ENCODE measurements at places on chromosomes 11 and 22.

GRCh38 chr11:19651028-19651427 is 61.6 kb upstream of the NAV2 start:
- DNase-seq: no peak

- DNase-seq: no peak
Observed at GRCh38 chr22:36324414-36324813, 63.4 kb downstream of the MYH9 start.

- no peak for DNase-seq
Observed at GRCh38 chr11:57160665-57161064, 21.1 kb upstream of the LRRC55 start.

- no peak for DNase-seq
Observed at GRCh38 chr11:60739114-60739513, 14.6 kb downstream of the MS4A18 start.

- no peak for DNase-seq
Observed at GRCh38 chr11:103936059-103936458, 100.4 kb upstream of the DDI1 start.

DNA sequence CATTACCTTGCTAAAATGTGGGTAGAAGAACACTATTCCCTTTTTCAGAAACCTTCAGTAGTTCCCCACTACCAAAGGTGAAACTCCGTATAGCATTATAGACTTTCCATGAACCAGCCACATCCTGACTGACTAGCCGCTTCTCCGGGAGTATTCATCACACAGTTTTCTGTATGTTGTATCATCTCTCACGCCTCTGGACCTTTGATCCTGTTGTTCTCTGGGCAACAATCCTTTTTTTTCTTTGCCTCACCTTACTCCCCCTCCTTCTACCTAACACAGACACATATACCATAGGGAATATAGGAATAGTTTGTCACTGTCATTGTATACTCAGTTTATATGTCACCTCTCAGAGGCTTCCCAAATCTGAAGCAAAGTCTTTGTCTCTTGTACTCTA is 20.8 kb downstream of the ZC3H12C start:
- DNase-seq: no peak

- DNase-seq: no peak
Observed at GRCh38 chr11:78147807-78148206, 8.4 kb upstream of the ALG8 start.

GRCh38 chr11:117834838-117835443 is 10.4 kb upstream of the FXYD2 start:
- DNase-seq: peak; percentile 21

DNA sequence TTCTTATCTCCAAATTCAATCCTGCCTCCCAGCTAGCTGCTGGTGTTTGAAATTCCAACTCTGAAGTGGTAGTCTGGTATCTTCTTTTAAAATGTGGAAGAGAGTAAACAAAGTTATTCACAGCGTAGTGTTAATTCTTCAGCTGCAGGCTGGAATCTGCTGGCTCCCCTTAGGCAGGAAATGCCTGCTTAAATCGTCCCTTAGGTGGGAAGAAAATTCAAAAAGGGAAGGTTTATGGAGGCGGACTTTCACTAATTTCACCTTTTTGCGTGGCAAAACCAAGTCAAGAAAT is 439.0 kb upstream of the CCDC90B start:
- no peak for DNase-seq

DNA sequence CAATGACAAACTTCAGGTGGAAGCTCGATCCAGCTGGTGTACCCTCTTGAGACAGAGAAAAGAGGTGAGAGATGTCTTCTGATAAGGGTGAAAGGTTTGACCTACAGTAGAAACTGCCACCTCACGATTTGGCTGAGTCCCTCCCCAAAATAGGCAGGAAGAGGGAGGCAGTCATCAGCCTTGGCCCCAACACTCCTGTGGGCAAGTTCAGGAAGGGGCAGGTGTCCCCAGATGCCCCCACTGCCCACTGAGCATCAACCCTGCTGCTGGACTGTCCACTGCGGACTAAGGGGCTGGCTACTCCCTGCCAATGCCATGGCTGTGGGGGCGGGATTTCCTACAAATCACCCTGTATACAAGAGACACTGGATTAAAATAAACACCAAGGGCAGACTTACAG is 441.4 kb downstream of the BUD13 start:
- no peak for DNase-seq

- DNase-seq: no peak
Observed at GRCh38 chr11:76159303-76159937, 46.9 kb downstream of the WNT11 start.

- DNase-seq: no peak
Observed at GRCh38 chr22:39610246-39610645, 39.7 kb downstream of the CACNA1I start.

GRCh38 chr22:38957046-38957770 is at the start of gene APOBEC3A:
Gene APOBEC3A (plus strand): TSS chr22:38957609. CDS start chr22:38957692, 83 bp downstream.
- DNase-seq: no peak

DNA sequence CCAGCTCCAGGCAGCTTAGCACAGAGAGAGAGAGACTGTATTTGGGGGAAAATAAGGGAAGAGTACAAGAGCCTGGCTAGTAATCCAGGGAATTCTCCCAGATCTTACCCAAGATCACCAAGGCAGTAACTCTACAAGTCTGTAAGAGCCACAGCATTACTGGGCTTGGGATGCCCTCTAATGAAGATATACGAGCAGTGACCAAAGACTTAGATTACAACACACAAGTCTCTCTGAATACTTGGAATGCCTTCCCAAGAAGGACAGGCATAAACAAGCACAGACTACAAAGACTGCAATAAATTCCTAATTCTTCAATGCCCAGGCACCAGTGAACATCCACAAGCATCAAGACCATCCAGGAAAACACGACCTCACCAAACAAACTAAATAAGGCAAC is 17.7 kb downstream of the DNAJC24 start:
- DNase-seq: no peak

- DNase-seq: no peak
Observed at GRCh38 chr22:28822930-28823551, 22.7 kb upstream of the XBP1 start.

GRCh38 chr11:44530413-44531115 is 34.9 kb upstream of the CD82 start:
- DNase-seq: no peak

DNA sequence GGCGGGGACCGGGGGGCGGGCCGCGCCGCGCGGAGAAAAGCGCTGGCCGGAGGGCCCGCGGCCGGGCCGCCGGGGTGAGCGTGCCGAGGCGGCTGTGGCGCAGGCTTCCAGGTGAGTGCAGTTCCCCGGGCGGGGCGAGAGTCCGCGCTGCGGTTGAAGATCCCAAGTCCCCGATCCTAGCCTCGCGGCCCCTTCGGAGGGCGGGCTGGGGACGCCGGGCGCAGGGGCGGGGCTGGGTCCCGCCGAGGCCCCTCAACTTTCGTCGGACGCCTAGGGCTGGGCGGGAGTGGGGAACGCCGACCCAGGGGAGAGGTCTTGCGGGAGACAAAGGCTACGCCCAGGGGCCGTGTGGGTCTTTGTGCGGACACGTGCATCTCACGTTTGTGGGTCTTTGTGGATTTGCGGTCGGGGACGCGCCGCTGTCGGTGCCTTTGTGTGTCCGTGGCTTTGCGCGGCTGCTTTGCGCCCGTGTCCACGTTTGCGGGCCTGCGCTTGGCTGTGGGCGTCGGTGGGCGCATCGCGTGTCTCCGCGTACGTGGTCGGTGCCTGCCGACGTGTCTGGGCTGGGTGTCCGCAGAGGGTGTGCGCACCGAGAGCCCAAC is at the start of gene TSKU:
TSS of gene TSKU (plus strand) at position 63 of the 602 bp plus-strand sequence. CDS start 12,261 bp downstream, outside the sequence.
- DNase-seq: no peak

- no peak for DNase-seq
Observed at GRCh38 chr22:48223488-48224190, 1461.2 kb downstream of the TBC1D22A start.

GRCh38 chr11:109553284-109553683 is 131.3 kb downstream of the C11orf87 start:
- DNase-seq: no peak

GRCh38 chr11:129093283-129093682 is 98.8 kb downstream of the ARHGAP32 start:
- DNase-seq: no peak

GRCh38 chr11:116702772-116703385 is 69.9 kb downstream of the BUD13 start:
- DNase-seq: no peak

- no peak for DNase-seq
Observed at GRCh38 chr11:29305456-29306232, 711.2 kb downstream of the KCNA4 start.

DNA sequence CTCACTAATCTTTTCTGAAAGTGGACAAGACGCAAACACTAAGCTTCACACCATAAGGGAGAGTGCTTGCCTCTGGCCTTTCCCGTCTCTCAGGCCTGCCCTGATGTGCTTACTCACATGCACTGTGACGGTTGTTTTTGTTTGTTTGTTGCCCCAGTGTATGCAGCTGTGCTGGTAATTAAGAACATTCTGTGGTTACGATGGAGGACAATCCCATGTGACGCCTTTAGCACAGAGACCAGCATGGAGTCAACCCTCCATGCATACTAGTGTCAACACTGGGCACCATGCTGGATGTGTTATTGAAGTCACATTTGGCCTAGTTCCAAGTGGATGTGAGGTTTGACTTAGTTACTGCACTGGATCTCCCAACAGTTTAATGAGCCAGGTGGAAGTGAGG is 27.8 kb upstream of the CDON start:
- DNase-seq: no peak

DNA sequence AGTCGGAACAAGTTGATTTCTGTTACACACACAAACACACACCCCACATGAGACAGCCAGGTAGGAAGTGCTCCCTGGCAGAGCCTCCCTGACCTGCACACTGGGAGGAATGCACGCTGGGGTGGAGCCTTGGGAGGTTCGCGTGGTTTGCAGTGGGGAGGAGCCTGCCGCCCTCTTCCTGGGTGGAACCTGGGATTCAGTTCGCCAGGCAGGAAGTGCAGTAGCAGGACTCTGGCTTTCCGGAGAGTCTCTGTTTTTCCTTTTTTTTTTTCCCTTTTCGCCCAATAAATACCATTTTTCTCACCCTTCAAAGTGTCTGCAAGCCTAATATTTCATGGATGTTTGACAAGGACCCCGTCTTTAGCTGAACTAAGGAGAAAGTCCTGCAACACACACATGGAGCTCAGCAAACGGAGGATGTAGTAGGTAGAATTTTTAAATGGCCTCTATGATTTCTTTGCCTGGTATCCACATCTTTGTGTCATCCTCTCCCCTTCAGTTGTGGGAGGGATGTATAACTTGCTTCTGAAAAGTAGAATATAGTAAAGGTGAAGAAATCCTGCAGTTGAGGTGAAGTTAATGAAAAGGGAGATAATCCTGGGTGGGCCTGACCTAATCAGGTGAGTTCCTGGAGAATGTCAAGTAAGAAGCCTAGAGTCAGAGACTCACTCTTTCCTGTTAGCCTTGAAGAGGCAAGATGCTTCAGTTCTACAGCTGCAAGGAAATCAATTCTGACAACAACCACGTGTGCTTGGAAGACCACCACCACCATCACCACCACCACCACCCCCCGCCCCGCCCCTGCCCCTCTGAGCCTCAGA is 72.9 kb downstream of the PIWIL4 start:
- DNase-seq: no peak

- no peak for DNase-seq
Observed at GRCh38 chr11:102974552-102975280, 19.2 kb upstream of the MMP13 start.

- no peak for DNase-seq
Observed at GRCh38 chr22:39718921-39719475, 148.4 kb downstream of the CACNA1I start.

- DNase-seq: no peak
Observed at GRCh38 chr11:33376331-33377310, 119.4 kb downstream of the HIPK3 start.

- no peak for DNase-seq
Observed at GRCh38 chr11:80320765-80321164, 879.9 kb upstream of the TENM4 start.

All from activated CD4-positive, CD25-positive, alpha-beta regulatory T cell treated with anti-CD3 and anti-CD28 coated beads, Interleukin-2, amount 50 U/mL, for 72 hours (primary cell).